ENCODE measurements at places on chromosomes 11 and 22. TPM values are rescaled to one million over a fixed set of nuclear protein-coding genes. Genes with fewer than 3 reads are reported as not detected.

- DNase-seq = no peak
Observed at GRCh38 chr11:5522308-5522707, 5.8 kb upstream of the UBQLNL start.

DNA sequence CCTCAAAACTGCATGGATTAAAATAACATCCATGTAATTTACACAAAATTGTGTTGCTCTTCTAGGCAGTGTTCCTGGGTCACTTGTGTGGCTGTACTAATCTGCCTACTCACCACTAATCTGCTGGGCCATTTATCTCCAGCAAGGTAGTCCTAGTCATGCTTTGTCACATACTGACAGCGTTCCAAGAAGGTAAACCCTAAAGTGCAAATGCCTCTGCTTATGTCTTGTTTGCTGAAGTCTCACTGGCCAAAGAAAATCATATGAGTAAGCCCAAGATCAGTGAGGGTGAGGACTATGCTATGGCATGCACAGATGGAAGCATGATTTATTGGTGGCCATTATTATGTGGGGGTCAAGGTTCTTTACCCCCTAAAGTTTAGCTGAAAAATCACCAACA is 630.2 kb upstream of the LUZP2 start:
- no peak for DNase-seq

DNA sequence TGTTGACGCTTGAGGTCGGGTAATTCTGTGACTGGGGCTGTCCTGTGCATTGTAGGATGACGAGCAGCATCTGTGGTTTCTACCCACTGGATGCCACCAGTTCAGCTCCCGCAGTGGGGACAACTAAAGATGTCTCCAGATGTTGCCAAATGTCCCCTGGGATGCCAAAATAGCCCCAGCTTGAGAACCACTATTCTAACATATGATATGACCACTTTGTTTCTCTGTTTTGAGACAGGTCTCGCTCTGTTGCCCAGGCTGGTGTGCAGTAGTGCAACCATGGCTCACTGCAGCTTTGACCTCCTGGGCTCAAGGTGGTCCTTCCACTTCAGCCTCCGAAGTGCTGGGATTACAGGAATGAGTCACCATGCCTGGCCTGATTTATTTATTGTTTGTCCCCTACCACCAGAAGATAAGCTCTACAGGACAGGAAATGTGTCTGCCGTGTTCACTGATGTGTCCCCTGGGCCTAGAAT is 4.4 kb upstream of the MEN1 start:
- no peak for DNase-seq

DNA sequence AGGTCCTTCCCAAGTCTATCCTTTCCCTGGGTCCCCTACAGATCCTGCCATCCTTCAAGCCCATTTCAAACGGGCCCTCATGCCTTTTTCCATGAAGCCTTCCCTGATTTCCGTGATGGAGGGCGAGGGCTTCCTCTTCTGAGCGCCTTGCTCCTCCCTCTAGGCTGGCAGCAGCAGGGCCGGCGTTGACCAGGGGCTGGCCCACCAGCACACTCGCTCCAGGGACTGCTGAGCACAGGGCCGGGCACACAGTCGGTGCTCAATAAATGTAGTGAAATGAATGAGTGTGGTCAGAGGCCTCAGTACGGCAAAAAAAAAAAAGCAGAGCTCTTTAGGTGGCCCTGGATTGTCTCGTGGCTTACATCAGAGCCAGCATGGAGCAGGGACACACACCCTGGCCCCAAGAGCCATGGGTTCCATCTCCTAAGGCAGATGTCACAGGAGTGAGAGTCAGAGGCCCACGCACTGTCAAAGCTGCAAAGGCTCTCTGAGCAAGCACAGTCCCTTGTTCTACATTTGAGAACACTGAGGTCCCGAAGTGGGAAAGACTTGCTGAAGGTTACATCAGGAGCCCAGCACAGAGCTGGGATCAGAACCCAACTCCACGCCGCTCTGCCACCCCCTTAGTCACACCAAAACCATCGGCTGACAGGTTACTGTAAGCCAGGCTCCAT is 3.1 kb downstream of the IL2RB start:
- DNase-seq = no peak

DNA sequence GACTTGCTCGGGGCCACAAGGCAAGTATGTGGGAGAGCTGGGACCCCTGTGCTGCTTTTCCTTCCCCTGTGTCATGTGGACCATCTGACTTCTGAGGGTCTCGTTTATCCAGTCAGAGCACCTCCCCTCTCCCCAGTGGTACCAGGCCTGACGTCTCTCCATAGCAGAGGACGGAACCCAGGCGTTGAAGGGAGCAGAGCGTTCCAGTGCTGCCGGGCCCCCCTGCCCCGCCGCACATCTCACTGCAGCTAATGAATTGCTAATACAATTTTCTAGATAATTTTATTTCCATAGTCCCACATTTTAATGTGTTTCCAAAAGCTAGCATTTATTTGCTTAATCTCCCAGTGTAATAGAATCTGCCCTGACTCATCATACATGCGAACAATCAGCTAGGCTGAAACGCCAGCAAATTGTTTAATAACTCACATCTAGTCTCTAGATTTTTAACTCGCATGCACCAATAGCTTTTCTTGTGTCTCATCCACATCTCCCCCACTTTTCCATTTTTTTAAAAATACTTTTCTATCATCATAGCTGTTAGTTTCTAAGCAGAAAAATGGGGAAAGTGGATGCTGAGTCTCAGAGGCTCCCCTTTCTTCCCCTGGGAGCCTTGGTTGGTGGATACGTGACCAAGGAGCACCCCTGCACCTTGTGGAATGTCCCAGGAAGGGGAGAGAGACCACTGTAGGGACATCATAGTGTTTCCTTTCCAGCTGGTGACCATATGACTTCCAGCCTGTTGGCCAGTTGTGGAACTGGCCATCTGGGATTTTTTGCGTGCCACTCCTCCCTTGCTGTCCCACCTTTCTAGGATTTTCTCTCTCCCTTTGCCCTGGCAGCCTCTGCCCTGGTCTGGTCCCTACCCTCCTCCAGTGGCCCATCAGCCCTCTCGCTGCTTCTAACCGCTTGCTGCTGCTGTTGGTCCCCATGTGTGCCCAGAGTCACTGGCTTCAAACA is 58.6 kb upstream of the NNMT start:
- DNase-seq = no peak

DNA sequence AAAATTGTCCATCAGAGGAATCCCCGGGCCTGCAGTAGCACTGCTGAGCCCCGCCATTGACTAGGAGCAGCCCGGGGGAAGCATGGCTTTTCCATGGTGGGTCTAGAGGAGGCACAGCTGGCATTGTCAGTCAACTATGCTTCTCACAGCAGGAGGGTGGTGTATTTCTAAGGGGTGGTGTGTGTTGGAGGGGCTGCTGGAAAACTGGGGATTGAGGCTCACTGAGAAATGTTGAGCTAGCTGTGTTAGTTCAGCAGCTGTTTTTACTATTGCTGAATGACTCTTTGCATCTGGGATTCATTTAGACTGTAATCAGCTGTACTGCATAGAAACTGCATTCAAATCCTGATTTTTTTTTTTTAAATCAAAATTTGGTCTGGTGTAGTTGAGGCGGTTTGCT is 5.6 kb downstream of the DDX10 start:
- DNase-seq = no peak

DNA sequence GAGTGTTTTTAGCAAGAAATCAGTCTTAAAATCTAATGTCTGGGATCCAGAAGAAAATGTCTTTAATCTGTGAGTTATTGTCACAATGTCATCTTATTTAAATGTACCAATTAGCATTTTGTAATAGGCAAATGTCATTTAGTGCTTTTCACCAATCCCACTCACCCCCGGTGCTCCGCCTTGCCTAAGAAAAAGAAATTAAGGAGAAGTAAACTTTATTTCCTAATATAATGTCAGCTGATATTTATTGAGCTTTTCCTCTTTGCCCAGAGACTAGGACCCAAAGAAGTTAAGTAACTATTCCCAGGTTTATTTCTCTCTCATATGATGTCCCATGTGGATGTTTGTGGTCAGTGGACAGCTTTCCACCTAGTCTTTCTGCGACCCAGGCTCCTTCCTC is 16.2 kb downstream of the SC5D start:
- no peak for DNase-seq

- peak; percentile 80 for DNase-seq
Observed at GRCh38 chr22:46149512-46150033, 753 bp upstream of the PPARA start.

The PIH1D2 gene
- 2.4 TPM for total RNA-seq

- DNase-seq = no peak
Observed at GRCh38 chr11:12540913-12541582, 133.2 kb upstream of the TEAD1 start.
